Spinal cord (tissue), 10 donors: ENCODE measurements at places on chromosomes 5 and 9.

- no peak for DNase-seq
Measured at GRCh38 chr5:73887688-73888087, 261.7 kb downstream of the ARHGEF28 start.

DNA sequence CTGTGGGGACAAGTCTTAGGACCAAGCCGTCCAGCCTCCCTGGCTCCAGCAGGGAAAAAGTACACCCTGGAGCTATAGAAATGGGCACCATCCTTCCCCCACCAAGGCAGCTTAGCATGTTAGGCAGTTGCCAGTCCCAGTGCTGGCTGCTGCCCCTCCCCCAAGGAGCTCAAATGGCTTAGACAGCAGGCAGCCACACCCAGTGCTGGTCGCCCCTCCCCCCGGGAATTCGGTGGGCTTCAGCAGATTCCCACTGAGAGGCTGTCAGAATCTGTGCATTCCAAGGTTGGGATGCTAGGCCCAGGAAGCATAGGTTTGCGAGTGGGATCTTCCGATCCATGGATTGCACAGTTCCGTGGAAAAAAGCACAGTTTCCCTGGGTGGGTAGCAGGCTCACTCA lies 105.2 kb upstream of the ITGA1 start:
- DNase-seq: no peak

DNA sequence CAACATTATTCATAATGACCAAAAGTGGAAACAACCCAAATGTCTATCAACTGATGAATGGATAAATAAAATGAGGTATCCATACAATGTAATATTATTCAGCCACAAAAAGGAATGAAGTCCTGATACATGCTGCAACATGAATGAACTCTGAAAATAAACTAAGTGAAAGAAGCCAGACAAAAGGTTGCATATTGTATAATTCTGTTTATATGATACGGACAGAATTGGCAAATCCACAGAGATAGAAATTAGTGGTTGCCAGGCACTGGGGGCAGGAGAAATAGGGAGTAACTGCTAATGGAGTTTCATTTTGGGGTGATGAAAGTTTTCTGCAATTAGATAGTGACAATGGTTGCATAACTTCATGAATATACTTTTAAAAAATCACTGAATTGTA lies 47.0 kb downstream of the KIF24 start:
- no peak for DNase-seq

GRCh38 chr5:32225445-32225844 lies 51.3 kb upstream of the GOLPH3 start:
- no peak for DNase-seq

GRCh38 chr9:110148384-110148783 lies 59.6 kb downstream of the C9orf152 start:
- DNase-seq: no peak

DNA sequence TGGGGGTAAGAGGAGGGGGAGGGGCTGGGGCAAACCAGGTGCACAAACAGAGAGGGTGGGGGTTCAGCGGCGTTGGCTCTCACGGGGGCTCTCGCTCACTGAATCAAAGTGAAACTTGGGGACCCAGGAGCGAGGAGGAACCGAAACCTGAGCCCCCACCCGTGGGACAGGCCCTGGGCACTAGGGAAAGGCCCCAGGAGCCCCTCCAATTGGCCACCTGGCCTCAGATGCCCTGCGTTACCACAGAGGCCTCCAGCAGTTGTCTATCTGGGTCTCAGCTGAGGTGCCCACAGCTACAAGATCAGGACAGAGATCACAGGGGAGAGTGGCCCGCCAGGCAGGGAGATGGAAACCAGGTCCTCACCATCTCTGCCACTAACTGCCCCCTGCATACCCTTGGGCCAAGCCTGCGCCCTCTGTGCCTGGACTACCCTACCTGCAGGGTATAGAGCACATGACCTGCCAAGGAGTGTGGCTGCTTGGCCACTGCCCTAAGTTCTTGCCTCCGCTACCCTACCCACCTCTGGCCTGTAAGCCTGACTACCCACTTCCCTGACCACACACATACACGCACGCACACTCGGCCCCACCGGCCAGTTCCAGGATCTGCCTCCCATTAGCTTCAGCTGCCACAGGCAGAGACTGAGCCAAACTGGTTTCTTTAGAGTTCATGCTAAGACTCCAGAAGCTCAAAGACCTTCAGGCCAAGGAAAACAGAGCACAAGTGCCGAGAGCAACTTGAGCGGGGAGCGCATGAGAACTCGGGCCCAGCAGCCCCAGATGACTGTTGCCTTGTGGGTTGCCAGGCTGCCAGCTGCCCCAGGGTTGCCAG lies 39.9 kb downstream of the PAX5 start:
- DNase-seq: no peak

DNA sequence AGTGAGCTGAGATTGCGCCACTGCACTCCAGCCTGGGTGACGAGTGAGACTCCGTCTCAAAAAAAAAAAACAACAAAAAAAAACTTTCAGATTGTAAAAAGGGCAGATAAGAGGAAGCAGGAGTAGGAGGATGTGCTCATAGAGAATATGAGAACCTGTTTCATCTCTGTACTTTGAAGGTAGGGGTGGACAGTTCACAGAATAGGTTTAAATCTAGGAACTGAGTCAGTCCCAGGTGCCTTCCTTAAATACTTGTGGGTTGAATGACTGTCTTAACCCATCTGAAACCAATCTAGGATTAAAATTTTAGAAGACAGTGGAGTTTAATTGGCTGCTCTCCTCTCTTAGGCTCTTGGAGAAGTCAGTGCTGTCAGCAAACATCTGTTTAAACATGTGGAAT lies 12.4 kb downstream of the POLK start:
- DNase-seq: no peak

GRCh38 chr5:135344349-135344748 lies 54.7 kb downstream of the MACROH2A1 start:
- no peak for DNase-seq

DNA sequence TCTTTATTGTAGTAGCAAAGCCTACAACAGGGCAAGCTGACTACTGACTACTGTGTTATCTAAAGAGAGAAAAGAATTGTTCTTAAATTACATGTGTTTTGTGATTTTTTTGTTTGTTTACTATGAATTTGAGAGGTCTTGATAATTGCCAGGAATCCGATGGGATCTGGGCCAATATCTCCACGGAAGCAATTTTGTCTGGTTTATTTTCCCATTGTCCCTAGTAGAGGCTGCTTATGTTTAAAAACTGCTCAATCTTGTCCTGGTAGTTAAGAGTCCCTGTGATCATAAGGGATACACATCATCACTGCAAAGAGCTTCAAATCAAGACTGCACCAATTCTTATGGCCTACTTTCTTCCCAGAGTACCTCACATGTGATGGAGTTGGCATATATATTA lies 94.4 kb downstream of the GLDC start:
- DNase-seq: no peak
